ENCODE measurements at places on chromosomes 2 and 18.

- DNase-seq = no peak
Measured at GRCh38 chr2:242056026-242056425, 186.5 kb downstream of the RTP5 start.

- no peak for DNase-seq
Measured at GRCh38 chr2:24915796-24916195, 4.2 kb downstream of the ADCY3 start.

DNA sequence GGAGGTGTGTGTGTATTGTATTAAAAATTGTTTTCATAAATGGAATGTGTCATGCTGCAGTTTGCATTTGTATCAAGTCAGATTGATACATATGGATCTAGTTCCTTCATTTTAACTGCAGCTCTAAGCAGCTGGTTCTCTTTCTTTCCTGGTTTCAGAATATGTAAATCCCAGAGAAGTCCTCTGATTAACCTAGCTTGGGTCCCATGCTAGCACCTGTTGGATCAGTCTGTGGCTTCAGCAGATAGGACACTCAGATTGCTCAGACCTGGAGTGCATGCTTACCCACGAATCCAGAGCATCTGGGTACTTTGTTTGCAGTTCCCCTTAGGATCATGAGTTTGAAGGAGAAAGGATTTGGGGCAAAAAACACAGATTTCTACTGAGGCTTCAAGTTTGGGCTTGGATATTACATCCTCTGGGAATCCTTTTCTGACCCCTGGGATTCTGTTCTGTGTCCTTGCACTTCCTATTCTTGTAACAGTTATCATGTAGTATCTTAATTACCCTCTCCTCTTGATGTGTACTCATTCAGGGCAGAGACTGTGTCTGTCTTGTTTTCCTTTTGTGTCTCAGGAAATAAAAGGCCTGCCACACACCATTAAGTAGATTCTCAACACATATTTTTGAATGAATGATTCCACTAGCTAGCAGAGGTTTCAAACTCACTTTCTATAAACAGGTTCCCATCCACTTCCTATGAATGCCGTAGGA, 142.1 kb downstream of the PHLPP1 start:
- DNase-seq = no peak

- DNase-seq = no peak
Measured at GRCh38 chr2:38230756-38231155, 146.3 kb downstream of the ATL2 start.

GRCh38 chr2:238946318-238947242, 98.7 kb downstream of the TWIST2 start:
- no peak for DNase-seq
